Pancreas (tissue), 10 donors: ENCODE measurements at places on chromosomes 5 and 9. TPM values are rescaled to one million over a fixed set of nuclear protein-coding genes. Genes with fewer than 3 reads are reported as not detected.

GRCh38 chr5:93346301-93346700, 234.7 kb downstream of the NR2F1-AS1 start:
- DNase-seq: no peak

DNA sequence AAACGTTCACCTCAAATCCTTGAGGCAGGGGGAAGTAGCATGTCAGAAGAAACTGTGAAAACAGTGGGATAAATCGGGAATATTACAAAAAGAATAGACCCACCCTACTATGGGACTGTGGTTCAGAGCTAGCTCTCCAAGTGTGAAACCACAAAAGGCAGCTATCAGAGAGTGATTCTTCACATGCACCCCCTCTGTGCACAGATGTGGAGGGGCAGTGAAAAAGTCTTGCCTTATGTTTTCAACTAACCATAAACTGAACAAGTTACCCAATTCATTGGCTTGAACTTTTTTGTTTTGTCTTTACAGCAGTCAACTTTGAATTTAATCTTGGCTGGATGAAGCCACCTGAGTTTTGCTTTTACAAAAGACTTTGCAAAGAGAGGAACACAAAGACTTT, 98.8 kb upstream of the NR4A3 start:
- no peak for DNase-seq

- no peak for DNase-seq
Observed at GRCh38 chr9:98777618-98778017, 18.7 kb downstream of the ANKS6 start.

DNA sequence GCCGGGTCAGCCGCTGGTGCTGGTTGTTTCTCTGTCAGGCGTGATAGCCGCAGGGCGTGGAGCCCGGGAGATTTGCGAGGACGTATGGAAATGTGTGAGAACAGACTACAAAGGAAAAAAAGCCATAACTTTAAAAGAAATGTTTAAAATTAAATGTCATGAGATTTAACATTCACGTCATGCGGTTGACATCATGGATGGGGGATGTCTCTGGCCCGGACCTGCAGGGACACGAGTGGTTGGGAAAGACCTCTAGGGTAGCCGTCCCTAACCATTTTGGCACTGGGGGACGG, 643 bp upstream of the RNF130 start:
- no peak for DNase-seq

DNA sequence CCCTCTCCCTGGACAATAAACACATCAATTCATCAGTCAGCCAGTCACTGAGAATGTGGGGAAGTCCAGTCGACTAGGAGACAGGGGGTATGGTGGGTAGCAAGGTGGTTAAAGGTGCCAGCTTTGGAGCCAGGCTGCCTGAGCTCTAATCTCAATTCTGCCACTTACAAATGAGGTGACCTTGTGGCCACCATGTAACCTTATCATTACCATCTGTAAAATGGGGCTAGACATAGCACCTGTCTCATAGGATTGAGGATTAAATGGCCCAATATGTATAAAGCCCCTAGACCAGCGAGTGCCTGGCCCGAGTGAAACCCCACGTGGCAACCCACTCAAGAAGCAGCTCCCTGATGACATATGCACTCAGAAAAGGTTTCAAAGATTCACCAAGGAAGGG, 73.3 kb upstream of the TBC1D2 start:
- no peak for DNase-seq

Gene ELOVL7
- polyA plus RNA-seq: 4.4 TPM

DNA sequence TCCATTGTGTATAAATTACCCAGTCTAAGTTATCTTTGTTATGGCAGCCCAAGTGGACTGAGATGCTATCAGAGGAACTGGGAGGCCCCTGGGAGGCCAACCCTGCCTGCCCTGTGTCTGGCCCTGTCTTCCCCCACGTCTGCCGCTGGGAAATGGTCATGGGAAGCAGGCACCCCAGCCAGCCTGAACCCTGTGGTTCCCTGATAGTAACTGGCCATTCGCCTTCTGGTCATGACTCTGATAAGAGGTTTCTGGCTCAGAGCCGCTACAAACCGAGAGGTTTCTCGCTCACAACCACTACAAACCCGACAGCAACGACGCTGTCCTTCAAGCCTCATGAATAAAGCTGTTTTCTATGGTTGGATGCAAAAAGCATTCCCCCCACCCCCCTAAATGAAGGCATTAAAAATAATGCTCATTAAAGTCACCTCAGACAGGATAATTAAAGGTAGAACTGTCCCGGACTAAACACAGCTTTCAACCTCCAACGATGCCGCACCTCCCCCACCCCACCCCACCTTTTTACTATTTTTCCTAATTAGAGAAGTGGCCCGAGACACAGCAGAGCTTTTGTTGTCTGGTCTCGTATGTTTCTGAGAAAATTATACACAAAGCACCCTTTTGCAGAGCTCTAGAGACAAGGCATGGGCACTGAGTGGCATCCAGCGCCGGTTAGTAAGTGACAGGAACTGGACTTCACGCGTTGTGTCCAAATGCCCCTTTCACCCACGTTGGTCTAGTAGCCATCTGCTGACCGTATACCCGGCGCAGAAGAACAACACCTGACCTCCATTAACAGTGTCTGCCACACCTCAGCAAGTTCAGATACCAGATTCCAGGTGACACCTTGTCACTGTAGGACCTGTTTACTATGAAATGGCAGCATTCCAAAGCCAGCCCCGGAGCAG, 140.8 kb downstream of the COL23A1 start:
- no peak for DNase-seq
